Hippocampal formation (tissue), 2 donors: ENCODE measurements at places on chromosomes 4 and X.

DNA sequence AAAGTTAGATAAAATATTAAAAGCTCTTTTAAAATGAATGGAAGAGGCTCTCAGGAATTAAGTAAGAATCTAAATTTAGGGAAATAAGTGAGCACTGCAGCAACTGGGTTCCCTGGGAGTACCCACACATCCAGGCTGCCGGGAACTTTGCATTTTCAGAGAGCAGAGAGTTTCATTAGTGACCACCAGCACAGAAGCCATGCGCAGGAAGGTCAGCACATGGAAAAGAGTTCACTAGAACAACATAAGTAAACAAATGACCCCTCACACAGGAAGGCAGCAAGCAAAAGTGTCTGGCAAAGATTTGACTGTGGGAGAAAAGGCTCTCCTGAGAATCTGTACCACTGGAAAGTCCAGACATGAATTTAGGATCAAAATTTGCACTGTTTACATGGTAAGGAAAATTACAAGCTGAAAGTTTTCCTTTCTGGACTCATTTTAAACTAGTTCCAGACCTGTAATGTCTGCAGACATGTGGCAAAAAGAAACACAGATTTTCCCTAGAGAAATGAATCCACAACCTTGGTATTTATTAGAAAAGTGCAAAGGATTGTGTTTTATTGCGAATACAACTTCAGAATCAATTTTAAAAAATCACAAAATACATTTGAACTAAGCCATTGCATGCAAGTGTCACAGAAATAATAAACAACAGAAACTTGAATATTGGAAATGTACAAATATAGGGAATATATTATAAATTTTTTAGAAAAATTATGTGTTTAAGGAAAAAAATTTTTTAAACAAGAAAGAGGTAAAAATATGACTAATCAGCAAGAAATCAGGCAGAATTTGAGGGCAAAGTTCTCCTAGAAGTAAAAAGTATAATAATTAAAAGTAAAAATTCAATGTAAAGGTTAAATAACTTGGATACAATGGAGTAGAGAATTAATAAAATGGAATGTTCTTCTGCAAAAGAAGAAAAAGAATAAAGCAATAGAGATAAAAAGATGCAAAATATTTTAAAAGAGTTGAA is 18.4 kb upstream of the MYOZ2 start:
- no peak for DNase-seq

GRCh38 chrX:10022580-10023245 is 55.6 kb downstream of the CLDN34 start:
- no peak for DNase-seq

DNA sequence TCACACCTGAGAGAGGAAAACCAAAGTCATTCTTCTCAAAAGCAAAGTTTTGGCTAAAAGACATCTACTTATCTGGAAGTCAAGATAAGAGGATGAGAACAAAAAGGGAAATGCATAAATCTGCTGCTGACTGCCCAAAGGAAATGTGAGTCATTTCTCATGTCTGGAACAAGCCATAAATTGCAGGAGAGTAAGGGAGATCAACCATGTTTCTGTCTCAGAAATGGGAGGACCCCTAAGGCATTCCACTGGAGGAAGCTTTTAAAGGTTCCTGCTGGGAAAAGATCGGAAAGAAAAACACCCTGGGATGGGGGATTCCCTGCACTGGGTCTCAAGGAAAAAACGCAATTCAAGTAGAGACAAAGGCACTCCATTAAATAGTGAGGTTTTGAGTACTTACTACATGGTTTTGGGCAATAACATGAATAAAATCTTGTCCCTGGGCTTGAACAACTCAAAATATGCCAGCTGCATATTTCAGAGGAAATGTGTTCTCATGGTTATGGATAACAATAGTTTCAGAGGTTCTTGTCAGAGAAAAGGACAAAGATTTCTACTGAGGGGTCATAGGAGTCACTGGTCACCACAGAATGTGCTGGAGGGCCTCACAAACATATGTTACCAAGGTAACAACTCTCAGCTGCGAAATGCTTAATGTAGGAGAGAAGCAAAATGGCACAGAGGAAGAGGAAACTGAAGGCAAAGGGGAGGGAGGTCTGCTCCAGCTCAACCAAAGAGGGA is 19.3 kb downstream of the GPR143 start:
- DNase-seq: no peak

- DNase-seq: no peak
Measured at GRCh38 chr4:163470391-163470790, 3.2 kb downstream of the TKTL2 start.

- DNase-seq: no peak
Measured at GRCh38 chrX:15202454-15203177, 67.3 kb downstream of the ASB9 start.

GRCh38 chrX:154116426-154117211 is 19.1 kb upstream of the MECP2 start:
- DNase-seq: no peak

DNA sequence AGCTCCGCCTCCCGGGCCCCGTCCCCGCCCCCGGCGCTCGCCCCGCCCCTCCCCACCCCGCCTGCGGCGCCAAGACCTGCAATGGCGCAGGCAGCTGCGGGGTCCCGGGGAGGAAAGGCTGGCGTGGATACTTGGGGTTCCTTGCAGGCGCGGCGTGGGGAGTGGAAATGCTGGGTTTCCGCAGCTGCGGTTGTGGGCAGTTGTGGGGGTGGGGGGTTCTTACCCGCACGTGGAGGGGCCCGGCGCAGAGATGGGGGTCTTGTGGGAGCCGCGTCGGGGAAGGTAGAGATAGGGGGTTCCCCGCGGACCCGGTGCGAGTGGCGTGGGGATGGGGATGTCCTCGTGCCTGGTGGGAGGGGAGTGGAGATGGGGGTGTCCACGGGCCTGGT is 680 bp upstream of the ASMTL start:
- no peak for DNase-seq

- no peak for DNase-seq
Measured at GRCh38 chrX:63920875-63921274, 135.9 kb upstream of the ARHGEF9 start.

- DNase-seq: no peak
Measured at GRCh38 chrX:111337067-111337637, 66.9 kb upstream of the CAPN6 start.

- DNase-seq: no peak
Measured at GRCh38 chrX:150152546-150152945, 210.6 kb upstream of the MAMLD1 start.

DNA sequence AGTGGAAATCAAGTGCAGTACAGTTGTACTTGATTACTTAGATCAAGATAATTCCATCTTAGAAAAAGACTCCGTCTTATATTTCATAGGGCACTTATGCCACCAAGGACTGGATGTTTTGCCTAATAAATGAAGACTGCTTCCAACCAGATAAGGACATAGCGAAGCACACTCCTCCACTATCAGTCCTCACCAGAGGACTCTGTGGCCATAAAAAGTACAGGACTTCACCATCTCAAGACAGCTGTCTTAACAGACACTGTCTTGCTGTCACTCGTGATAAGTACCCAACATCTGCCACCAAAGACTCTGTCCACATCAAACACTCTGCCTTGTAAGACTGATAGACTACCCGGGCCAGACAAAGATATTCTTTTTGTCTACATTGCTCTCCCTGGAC is 352.0 kb downstream of the TRAM1L1 start:
- DNase-seq: no peak

GRCh38 chrX:13483773-13484172 is 85.6 kb upstream of the EGFL6 start:
- DNase-seq: no peak

GRCh38 chr4:36196145-36196913 is 48.0 kb downstream of the ARAP2 start:
- no peak for DNase-seq

DNA sequence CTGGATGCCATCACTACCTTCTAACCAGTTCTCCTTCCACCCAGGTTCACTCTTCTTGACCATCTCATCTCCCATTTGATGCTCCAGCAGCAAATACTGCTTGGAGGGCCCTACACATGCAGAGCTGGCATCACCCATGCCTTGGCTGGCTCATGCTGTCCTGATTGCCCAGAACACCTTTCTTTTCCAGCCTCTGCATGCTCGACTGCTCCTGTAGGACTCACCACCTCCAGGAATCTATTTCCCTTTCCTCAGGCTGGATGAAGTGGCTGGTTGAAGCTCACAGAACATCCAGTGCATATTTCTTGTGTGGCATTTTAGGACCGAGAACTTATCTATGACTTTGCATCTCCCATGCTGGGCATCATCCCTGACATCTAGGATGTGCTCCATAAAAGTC is 148.3 kb downstream of the CPEB2 start:
- DNase-seq: no peak

DNA sequence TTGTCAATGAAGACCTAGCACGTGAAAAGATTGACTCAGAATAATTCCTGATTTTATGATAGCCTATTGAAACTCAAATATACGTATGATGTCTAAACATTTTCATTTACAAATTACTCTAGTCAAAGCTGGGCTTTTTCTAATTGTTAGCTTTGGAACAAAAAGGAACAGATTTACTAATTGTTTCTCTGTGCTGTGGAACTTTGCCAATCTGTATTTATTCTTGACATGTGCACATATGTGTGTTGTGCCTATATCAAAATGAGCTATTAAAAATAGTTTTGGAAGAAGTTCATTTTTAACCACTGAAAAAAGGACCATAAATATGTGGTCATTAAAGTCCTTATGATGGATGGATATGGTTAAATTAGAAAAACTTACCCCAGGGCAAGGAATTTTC is 85.4 kb upstream of the PACRGL start:
- DNase-seq: no peak

DNA sequence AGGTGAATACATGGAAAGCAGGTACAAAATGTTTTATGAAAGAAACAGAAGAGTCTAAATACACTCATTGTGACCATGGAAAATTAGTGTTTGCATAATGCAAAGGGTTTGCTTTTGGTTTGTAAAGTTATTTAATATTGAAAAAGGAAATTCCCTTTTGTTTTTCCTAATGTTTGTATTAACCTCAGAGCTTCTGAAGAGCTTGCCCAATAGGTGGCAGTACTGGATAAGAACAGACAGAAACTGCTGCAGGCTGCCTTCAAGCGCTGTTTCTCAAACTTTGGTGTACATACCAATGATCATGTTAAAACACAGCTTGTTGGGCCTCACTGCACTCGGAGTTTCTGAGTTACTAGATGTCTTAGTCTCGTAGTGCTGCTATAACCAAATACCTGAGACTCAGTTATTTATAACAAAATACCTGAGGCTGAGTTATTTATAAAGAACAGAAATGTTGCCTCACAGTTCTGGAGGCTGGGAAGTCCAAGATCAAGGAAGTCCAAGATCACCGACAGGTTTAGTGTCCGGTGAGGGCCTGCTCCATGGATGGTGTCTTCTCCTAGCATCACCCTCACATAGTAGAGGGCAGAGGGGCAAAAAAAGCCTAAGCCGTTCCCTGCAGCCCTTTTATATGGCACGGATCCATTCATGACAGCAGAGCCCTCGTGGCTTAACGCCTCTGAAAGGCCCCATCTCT is 54.2 kb downstream of the SUPT20HL2 start:
- peak; percentile 40 for DNase-seq

DNA sequence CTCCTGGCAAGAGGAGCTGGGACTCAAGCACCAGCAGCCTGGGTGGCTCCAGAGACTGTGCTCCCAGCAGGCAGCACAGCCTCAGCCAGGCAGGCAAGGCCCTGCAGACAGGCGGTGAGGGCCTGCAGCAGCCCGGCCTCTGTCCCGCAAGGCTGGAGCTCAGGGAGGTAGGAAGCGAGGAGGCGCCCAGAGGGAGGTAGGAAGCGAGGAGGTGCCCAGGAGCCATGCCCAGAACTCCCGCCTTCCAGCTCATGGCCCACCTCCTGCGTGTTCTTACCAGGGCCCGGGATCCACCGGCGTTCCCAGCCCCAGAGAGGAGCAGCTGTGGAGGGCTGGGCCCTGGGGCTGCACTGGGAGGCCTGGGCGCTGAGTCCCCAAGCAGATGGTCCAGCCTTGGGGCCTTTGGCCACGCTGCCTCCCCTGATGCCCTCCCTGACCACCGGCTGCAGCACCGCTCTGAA is 133.1 kb downstream of the HMX1 start:
- DNase-seq: no peak

DNA sequence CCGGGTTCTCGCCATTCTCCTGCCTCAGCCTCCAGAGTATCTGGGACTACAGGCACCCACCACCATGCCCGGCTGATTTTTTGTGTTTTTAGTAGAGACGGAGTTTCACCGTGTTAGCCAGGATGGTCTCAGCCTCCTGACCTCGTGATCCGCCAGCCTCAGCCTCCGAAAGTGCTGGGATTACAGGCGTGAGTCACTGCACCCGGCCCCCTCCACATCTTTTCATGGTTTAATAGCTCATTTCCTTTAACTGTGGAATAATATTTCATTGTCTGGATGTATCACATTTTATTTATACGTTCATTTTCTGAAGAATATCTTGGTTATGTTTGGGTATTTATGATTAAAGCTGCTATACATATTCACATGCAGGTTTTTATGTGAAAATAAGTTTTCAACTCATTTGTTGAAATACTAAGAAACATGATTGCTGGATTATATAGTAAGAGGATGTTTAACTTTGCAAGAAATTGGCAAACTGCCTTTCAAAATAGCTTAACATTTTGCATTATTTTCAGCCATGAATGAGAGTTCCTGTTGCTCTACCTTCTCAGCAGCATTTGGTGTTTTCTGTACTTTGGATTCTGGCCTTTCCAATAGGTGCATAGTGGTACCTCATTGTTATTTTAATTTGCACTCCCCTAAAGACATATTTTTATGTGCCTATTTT is 591.9 kb downstream of the TECRL start:
- DNase-seq: no peak

- DNase-seq: peak; percentile 14
Measured at GRCh38 chrX:38985375-38985774, 184.1 kb downstream of the MID1IP1 start.

GRCh38 chrX:152640034-152640818 is 2.5 kb downstream of the GABRQ start:
- DNase-seq: no peak

DNA sequence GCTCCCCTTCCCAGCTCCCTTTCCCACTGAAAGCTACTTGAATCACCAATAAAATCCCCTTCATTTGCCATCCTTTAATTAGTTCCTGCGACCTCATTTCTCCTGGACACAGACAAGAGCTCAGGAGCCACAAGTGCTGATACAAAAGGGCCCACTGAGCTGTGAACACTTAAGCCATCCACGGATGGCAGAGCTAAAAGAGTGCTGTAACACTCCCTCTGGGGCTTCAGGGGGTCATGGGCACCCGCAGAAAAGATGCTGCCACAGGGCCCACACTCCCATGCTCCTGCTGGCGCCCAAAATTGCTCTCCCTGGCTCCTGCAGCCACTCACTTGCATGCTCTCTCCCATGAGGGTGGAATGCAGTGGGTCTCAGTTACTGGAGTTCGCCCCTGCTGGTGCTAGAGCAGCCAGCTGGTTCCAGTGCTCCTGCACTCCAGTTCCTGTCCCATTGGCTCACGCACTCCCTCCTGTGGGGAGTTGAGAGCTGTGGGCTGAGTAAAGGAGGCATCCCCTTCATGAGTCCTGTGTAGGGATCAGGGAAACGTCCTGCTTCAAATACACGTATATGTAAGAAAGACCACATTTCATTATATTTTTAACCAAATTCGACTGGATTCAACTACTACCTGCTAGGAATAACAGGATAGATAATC is 1291.0 kb downstream of the ARAP2 start:
- no peak for DNase-seq

GRCh38 chrX:51151734-51152133 is 180.9 kb upstream of the NUDT10 start:
- no peak for DNase-seq
